ENCODE measurements at places on chromosomes 2 and 18.

GRCh38 chr2:37928377-37928776 is 3.3 kb downstream of the RMDN2 start:
- no peak for DNase-seq

DNA sequence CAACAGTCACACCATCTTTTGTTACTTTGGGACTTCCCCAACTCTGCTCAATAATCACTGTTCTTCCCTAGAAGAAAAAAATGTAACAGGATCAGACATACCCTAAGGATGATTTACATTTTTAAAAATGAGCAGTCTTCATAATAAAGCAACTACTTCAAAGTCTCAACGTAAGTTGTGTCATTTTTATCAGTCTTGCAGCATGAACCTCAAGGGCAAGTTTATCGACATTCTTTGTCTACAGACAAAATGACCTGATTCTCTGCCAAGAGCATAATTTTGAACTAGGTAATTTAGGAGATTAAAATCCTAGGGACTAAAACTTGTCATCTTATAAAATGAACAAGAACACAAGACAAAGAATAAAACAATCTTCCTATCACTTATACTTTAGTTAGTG is 2.3 kb downstream of the HSPD1 start:
- DNase-seq: no peak

DNA sequence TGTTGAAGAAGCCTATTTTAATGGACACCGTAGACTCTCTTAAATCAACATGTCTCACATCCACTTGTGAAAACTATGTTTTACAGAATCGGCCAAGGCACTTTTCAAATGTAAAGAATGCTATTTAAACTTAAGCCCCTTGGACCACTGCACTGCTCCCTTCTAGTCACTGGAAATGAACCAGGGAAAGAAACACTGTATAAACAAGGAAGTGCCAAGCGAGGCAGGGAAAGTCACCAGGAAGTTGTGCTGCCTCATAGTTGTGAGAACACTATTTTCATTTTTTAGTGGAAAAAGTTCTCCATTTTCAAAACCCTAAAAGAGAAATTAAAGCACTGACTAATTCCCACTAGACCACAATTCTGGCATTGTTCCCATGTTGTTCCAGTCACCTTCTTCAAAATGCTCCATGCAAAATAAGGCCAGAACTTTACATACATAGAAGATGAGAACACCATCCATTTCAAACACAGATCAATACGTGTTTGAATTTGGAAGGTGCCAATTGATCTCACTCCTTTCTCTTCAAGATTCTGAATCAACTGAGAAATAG is 13.5 kb downstream of the CCDC141 start:
- no peak for DNase-seq

- peak; percentile 8 for DNase-seq
These were observed 63.2 kb downstream of the UGGT1 start for GRCh38 chr2:128154225-128154624.

DNA sequence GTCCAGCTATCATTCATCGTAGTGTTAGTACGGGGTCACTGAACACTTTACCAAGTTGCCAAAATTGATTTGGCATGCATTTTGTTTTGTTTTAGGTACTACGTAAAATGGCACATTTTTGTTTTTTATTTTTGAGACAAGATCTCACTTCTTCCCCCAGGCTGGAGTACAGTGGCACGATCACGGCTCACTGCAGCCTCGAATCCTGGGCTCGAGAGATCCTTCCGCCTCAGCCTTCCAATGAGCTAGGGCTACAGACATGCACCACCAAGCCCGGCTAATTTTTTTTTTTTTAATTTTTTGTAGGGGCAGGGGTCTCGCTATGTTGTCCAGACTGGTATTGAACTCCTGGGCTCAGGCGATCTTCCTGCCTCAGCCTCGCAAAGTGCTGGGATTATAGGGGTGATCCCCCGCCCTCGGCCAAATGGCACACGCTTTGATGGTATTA is 786 bp downstream of the TAF1B start:
- peak; percentile 59 for DNase-seq

DNA sequence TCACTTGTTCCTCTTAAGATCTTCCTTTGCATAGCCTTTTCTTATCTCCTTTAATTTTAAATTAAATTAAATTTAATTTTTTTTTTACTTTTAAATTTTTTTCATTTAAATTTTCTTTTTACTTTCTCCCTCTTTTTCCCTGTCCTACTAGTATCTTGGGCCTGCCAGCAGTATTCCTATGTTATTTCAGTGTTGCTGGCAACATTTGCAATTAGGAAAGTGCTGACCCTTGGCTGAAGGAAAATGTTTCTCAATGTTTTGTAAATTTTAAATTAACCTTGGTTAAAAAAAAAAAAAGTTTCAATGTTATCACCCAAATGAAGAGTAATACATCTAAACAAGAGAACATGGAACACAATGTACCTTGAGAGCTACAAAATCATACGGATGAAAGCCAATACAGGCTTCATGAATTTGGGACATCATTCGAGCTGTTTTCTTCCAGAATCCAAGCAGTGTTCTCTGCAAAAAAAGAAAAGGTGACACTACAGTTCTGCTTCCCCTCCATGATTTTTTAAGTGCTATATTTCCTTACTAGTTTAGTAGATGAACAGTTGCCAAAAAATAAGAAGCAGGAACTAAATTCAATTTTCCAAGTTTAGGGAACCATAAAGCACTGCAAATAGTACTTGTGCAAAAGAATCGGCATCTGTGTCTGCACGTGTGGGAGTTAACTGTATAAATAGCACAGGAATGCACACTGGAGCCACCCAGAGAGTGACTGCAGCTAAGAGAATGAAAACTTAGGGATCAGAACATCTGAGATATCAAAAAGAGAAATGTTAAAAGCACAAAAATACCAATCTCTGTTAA is 55.8 kb downstream of the ICA1L start:
- DNase-seq: peak; percentile 67

- no peak for DNase-seq
These were observed 87.3 kb upstream of the CCDC141 start for GRCh38 chr2:179137200-179137759.

DNA sequence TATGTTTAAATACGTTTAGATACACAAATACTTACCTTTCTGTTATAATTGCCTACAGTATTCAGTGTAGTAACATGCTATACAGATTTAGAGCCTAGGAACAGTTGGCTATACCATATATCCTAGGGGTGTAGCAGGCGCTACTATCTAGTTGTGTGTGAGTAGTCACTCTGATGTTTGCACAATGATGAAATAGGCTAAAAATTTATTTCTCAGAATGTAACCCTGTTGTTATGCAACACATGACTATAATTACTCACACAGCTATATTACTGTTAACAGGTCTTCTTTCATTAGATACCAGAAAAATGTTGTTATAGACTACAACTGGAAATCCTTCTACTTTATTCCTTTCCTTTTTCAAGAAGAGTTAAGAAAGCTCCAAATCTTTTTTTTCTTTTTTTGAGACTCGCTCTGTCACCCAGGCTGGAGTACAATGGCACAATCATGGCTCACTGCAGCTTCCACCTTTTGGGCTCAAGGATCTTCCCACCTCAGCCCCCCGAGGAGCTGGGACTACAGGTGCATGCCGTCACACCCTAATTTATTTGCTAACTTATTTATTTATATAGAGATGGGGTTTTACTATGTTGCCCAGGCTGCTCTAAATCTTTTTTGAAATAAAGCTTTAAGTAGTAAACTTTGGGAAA is 48.5 kb downstream of the C2orf74 start:
- peak; percentile 81 for DNase-seq

DNA sequence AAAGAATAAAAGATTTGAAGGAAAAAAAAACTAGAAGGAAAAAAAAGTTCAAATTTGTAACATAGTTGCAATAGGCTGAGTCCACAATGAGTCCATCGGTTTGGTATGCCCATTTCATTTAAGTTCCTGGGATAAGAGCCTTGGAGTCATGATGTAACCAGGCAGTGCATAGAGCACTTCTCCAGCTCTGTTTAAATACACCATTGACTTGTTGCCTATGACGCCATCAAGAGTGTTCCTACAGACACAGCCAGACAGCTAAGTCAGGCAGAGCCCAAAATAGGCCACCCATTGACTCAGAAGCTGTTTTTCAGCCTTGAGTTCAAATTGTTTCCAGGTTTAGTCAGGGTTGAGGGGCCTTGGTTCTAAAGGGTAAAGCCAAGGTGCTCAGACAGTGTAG is 44.9 kb downstream of the SOCS6 start:
- DNase-seq: peak; percentile 99

DNA sequence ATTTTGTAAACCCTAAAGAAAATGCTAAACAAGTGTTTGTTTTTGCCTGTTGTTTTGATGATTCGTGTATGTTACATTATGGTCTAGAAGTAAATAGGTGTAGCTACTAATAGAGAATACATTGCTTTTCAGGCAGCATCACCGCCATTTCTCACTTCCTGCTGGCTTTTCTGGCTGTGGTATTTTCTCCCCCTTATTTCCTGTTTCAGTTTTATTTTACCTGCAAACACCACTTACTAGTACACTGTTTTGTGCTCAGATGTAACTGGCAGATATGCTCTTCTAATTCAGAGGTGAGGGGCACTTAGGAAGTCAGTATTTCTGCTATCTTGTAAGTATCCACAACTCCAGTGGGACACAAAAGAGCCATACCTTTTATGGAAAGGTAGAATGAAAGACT is 38.1 kb upstream of the SLC3A1 start:
- DNase-seq: no peak

GRCh38 chr2:94982675-94983074 is 42.8 kb upstream of the MAL start:
- DNase-seq: peak; percentile 2

GRCh38 chr2:215668378-215668775 is 232.5 kb upstream of the FN1 start:
- DNase-seq: no peak

DNA sequence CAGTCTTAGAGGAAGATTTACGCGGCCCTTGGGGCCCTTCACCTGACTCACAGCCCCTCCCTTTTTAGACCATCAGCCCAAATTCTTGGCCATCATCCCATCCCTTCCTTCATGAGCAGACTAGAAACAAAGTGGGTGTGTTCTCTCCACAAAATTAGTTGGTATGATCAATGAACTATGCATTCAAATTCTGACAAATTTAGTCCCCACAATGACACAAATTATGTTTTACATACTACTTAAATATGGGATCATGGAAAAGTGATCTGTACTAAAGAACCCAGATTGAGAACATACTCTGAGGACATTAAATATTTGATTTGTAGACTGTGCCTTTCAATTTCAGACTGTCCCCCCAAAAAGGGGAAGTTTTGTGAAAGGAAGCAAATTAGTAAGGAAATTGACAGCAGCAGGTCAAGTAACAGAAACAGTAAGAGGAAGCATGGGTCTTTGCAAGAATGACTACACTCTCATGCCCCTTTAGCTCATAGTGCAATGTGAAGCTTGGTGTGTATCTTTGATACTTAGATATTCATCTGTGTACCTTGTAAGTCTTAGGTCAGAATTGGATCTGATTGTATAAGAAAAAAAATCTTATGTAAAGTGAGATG is 2.2 kb upstream of the MAPRE2 start:
- no peak for DNase-seq

- no peak for DNase-seq
These were observed 62.0 kb upstream of the FZD5 start for GRCh38 chr2:207831584-207832248.

GRCh38 chr2:222264791-222265320 is 33.9 kb downstream of the PAX3 start:
- DNase-seq: no peak

DNA sequence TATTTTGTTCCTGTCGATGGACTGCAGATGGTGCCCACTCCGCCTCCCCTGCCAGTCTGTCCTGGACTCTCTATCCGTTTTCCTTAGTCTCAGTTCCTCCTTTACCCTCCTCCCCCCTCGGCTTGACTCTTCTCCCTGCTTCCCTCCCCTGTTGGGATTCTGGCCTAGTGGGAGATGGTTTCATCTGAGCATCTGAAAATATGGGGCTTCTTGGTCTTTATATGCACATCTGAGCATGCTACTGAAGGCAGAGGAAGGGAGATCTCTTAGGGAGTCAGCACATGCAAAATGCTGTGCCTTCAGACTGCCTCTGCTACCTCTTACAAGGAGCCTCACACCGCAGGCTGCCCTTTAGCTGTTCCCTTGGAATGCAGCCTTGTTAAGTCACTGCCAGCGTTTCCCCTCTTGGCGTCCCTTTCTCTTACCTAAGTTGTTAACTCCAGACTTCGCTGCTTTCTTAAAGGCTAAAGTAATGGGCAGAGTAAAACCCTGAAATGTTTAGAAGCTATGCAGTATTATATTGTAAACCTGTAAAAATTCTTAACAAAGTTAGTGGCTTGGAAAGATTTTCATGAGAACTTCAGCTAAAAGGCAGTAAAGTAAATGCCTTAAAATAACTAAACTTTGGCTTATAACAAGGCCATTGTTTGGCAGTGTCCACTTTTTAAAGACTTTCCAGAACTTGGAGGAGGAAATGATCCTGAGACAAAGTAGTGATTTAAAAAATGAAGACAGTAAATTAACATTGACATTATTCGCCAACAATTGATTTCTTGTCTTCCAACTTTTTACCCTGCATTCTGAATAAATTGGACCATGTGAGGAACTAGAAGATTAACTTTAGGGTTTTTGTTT is 49.8 kb downstream of the LDLRAD4 start:
- DNase-seq: peak; percentile 39

- no peak for DNase-seq
These were observed 7.4 kb downstream of the REEP1 start for GRCh38 chr2:86330001-86330400.

DNA sequence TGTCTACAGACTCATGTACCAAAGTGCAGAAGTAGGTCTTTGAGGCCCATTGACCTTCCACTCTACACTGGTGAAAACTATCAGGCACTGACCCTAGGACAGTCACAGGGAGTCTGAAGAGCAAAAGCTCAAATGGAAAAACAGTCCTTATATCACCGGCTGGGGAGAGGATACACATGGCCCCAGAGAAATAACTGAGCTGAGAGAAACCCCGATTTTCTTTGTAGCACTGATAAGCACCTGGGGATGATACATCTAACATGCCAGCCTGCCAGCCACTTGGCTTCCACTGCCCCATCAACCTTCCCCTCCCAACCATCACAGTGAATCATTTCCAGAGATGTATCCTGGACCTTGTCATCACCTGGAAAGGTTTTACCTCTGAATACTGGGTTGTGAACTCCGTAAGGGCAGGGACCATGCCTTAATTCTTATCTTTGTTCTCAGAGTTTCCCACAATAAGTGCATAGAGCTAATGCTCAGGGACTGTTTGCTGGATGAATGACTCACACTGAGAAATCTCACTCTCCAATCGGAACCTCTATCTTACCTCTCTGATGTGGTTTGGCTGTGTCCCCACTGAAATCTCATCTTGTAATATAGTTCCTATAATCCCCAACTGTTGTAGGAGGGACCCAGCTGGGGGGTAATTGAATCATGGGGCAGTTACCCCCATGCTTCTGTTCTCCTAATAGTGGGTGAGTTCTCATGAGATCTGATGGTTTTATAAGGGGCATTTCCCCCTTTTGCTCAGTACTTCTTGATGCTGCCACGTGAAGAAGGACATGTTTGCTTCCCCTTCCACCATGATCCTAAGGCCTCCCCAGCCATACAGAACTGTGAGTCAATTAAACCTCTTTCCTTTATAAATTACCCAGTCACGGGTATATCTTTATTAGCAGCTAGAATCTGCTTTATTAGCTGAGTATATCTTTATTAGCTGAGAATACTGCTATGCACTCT is 37.1 kb downstream of the EVA1A start:
- peak; percentile 59 for DNase-seq
